ENCODE measurements at places on chromosomes 2 and 18.

DNA sequence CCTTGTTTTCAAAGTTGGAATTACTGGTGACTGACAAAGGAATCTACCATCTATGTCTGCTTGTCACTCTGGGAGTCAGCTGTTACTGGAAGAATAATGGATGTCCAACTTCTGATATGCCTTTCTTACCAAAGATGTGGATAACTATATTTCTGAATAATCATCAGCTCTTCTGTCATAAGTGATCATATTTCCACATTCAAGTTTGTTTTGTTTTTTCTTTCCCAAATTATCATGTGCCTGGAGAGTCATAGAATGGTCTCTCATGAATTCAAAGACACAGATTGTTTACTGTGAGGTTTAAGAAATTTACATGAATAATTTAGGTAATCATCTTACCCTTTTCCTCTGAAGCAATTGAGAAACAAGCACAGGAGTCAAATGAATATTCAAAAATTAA is 986.7 kb upstream of the CDH2 start:
- peak; percentile 3 for DNase-seq

DNA sequence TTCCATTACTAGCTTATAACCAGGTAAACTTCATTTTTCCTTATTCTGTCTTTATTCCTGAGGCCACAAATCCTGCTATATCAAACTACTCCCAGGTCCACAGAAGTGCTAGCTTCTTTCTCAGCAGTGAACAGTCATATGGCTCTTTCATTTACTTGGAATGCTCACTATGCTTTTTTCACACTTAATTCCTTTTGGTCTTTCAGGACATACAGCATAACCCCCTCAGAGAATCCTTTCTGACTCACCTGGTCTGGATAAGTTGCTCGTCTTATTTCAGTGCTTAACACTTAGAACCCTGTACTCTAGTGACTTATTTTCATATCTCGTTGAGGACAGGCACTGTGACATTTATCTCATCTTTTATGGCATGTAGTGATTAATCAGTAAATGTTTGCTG is 325.0 kb upstream of the UBE2E3 start:
- DNase-seq, result no peak

DNA sequence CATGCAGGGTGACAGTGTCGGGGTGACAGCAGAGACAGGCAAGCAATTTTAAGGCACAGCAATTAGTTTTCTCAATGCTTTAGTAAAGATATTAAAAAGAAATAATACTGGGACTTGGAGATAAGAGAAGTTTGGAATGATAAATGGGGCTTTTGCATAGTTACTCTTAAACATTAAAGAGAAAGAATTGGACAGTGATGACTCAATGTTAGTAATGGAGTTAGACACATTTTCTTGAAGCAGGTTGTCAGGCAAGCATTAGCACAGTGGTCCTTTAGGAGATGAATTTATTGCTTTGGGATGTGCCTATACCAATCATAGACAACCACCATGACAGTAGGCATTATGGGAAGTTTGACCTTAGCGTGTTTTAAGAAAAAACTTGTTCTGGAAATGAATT is 228.3 kb upstream of the RAB12 start:
- no peak for DNase-seq

DNA sequence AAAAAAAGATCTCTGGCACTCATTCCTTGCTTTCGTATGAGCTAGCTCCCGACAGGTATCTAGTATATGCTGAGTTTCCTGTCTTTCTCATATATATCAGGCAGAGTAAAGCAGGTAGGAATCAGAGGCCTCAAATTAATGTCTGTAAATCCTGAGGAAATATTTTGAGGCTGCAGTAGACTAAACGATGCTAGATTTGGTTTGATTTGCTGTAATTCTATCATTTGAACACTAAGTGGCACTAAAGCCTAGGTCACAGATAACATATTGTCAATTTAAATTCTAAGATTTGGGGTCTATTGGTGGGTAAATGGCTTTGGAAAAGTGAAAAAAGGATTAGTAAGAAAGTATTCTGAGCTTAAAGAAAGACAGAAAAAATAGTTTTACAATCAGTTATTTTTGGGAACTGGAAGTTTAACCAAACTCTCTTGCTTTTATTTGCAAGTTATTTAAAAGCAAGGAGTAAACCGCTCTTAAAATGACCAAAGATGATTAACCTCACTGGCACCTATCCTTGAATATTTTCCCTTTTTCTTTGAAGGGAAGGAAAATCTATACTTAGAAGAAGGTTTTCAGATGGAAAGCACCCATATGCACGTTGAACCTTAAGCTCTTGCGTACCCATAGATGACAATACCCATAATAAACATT is 37.6 kb upstream of the SLC4A10 start:
- DNase-seq, result peak; percentile 37

DNA sequence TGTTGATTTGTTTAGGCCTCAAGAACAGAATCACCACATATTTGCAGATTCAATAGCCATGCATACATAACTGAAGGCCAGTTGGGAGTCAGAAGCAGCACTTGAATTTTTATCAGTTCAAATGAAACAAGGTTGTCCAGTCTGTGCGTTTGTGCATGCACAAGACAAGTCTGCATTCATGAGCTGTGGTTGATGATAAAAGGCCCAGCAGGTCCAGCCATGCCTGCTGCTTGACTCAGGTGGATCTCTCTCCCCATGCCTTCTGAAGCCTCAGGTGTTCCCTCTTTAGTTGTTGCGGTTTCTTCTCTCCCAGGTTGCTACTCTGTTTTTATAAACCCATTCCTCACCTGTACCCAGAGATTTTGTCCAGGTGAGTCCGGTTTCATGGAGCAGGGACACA is 124.5 kb downstream of the CCDC102B start:
- DNase-seq, result no peak

DNA sequence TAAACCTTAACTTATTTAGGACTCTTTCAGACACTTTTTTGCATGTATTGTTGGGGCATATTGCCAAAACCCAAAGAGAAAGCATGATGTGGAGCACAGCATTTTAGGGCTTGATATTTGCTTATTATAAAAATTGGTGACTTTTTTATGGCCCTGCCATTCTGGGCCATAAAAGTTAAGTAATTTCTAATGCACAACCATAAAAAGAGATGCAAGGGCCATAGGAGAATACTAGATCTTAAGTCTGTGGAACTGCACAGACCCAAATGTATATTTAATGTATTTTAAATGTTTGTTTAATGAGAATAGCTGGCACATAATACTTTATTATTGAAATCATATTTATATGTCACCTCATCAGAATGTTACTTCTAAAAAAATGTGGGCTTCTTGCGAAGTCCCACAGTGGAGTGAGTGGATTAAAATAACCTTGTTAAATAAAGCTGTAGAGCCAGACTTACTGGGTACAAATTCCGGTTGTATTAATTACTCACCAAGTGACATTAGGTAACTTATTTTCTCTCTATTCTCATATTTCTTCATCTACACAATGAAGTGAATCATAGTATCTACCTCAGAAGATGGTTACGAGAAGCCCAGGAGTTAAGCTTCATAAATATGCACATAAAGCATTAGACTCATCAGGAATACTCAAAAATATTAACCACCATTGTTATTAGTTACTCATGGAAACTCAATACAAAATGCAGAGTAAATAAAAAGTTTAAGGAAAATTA is 52.2 kb downstream of the HNMT start:
- DNase-seq, result no peak

DNA sequence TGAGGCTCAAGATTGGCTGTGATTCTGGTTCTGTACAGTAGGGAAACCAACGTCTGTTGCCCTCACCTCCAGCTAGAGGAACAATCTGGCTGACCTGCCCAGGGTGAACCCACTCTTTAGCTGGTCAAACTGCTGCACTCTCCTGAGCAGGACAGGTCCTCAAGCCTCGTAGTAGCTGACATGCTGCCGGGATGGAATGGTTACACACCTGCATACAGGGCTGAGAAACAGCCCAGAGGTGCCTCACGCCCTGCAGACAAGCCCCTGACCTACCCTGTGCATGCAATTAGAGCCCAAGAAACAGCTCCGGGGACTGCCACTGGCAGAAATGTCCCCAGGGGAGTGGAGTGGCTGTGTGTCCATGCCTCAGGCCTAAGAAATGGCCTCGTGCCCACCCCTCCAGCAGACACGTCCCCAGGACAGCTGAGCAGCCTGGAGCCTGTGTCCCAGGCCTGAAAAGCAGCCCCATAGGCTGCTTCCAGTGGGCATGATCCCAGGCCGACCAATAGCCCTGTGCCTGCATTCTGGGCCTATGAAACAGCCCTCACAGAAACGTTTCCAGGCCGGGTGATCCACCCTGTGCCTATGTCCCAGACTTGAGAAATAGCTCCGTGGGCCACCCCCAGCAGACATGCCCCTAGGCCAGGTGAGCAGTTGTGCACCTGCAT is 25.4 kb downstream of the BOLL start:
- no peak for DNase-seq

GRCh38 chr18:50065527-50065926 is 129.4 kb downstream of the MYO5B start:
- no peak for DNase-seq

DNA sequence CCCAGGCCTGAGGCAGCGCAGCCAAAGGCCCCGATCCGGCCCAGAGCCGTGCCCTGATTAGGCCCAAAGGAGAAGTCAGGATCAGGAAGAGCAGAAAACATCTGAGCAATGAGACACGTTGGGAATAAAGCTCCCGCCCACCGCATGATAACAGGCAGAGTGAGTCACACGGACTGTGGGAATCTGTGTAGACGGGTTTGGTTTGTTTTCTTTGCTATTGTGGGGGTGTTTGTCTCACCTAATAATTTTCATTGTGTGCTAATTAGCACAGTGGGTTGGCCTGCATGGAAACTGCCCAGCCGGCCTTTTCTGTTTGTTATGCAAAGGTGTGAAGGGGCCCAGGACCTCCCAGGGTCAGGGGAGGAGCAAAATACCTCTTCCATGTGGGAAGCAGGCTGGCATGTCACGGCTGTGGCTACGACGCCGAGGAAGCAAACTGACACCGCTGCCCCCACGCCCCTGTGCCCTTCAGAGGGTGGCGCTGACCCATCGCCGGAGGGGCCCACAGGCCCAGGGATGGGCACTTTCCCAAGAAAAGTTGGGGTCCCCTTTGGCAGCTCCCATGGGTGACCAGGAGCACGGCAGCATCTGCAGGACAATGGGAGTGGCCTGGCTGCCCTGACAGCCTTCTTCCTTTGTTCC is 68.4 kb upstream of the CTDP1 start:
- DNase-seq, result no peak

DNA sequence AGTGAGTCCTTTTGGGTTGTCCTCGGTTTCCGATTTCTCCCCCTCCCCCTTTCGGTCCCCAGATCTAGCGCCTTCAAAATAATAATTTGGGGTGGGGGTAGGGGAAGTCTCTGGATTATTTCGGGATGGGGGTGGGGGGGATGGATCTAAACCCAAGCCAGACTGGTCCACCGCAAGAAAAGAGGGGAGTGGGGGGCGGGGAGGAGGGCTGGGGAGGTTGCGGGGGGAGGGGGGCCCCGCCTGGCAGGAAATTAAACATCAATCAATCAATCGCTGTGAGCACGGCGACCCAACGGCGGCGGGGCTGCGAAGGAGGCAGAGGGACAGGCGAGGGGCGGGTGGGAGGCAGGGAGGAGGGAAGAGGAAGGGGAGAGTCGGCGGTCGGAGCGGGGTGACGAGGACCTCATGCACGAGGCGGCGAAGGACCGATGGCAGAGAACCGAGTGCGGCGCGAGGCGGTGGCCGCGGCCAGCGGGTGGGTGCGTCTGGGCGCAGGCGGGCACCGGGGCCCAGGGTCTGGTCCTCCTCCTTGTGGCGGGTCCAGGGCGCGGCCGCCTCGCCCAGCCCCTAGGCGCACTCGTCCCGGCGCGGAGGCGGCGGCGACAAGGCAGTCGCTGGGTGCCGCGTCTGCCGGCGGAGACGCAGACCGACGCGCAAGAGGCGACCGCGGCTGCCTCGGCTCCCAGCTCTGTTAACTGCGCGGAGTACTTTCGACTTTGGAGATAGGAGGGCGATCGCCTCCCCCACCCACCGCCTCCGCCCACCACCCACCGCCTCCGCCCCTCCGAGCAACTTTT is 468 bp upstream of the SATB2 start:
- DNase-seq, result peak; percentile 73

GRCh38 chr2:144071461-144071860 is 448.5 kb downstream of the ZEB2 start:
- DNase-seq, result no peak

DNA sequence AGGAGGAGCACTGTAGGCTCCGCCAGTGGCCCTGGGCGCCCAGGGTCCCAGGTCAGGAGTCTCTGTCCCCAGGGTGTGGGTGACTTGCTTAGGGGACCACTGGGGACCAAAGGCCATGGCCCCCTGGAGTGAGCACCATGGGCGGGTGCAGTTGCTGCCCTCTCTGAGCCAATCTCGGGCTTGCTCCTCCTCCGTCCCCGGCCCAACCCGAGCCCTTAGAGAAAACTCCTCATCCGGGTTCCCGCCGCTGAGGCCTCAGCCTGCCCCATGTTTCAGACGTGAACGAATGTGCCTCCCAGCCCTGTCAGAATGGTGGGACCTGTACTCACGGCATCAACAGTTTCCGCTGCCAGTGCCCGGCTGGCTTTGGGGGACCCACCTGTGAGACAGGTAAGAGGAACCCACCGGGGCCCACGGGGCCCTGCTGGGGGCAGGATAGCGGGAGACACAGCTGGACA is 38.6 kb downstream of the SNED1 start:
- no peak for DNase-seq

DNA sequence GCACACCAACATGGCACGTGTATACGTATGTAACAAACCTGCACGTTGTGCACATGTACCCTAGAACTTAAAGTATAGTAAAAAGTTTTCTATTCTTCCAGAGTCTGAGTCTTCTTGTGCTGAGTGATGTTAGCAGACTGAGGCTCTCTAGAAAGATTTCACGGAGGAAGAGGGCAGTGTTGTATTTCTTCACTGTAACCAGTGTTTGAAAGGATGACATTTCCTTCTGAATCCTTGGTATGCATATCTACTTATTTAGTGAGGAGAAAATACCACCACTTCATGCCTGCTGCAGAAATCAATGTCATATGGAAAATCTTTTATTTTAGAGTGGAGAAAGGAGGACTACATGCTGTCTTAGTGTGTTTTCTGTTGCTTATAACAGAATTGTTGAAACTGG is 357.1 kb downstream of the CCDC85A start:
- DNase-seq, result no peak

DNA sequence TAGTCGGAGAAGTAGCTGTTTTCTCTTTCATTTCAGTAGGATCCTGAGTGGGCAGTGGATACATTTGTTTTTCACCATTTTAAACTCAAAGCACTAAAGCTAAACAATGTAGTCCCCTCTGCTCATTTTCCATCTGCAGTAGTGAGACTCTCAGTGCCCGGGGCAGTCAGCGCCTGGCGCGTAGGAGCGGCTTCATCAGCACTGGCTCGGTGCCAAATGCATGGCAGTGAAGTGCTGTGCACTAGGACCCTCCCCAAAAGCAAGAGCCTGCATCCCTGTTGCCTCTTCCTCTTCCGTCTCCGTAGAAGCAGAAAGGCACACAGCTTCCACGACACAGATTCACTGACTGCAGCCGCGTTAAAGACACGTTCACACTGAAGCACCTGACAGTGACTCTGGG is 19.0 kb upstream of the ESPNL start:
- DNase-seq, result no peak

GRCh38 chr2:186879312-186879711 is 30.3 kb upstream of the ZSWIM2 start:
- no peak for DNase-seq

DNA sequence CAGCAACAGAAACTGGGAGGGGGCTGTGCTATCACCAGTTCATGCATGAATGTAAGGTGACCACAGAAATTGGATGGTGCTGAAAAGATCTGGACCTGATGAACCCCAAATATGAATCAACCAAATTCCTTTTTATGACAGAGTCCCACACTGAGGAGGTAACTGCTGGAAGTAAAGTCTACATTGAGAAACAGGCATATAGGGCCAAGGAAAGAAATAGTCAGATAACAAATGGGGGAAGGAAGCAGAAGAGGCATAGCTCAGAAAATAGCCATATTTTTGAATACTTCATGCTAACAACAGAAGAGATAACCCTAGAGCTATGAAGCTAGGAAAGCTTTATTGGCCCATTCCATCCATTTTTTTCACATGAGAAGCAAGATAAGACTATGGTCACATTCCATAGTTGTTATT is 25.8 kb downstream of the ZC3H6 start:
- no peak for DNase-seq

Measured in ACHN (cell line).